Glomerular endothelial cell (primary cell): ENCODE measurements at places on chromosomes 11 and 22. TPM values are rescaled to one million over a fixed set of nuclear protein-coding genes. Genes with fewer than 3 reads are reported as not detected.

DNA sequence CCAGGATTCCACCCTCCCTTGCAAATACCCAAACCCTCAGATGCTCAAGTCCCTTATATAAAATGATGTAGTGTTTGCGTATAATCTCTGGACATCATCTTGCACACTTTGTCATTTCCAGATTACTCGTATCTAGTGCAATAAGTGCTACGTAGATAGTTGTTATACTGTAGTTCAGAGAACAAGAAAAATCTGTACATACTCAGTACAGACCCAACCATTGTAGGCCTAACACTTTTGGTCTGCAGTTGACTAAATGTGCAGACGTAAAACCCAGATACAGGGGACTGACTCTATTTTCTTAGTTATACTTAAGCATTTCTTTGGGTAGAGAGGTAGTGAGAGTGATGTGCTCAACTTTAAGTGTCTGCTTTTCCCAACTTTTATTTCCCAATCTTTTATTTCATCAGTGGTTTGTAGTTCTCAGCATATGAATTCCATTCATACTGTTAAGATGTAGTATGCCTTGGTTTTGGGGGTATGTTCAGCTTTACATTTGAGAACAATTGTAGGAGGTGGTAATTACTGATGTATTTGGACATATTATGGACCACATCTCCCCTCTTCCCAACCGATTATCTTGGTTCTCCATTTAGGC lies 43.9 kb downstream of the DDX6 start:
- DNase-seq = no peak

GRCh38 chr11:79193663-79194310 lies 247.0 kb downstream of the TENM4 start:
- DNase-seq = no peak

DNA sequence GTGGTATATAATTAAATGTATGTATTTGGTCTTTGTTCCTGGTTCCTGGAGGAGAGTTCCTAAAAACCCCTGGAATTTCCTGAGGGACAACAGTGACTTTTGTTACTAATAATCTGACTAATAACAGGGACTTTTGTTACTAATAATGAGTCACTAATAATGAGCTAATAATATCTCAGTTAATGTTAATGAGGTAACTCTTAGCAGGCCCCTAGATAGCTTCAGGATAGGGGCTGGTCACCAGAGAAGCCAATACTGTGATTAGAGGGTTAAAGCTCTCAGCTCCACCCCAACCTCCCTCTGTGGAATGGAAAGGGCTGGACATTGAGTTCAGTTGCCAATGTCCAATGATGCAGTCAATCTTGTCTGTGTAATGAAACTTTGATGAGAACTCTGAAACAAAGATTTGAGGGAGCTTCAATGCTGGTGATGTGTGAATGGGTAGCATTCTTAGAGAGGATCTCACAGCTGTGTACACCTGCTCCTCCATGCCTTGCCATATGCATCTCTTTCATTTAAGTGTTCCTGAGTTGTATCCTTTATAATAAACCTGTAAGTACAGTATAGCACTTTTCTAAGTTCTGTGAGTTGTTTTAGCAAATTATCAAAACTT lies 1431.4 kb upstream of the TENM4 start:
- no peak for DNase-seq

Gene BIRC3
- 5.6 and 7.3 TPM in 2 replicates for total RNA-seq

- DNase-seq = no peak
Observed at GRCh38 chr11:34558211-34558610, 44.6 kb upstream of the ELF5 start.

Gene MPZL2
- 9.7 and 31.9 TPM in 2 replicates for total RNA-seq

Gene PHLDA2
- 67.4 and 95.4 TPM in 2 replicates for total RNA-seq

- no peak for DNase-seq
Observed at GRCh38 chr11:111006227-111006626, 239.3 kb upstream of the POU2AF2 start.

Gene GAB4
- not detected in 2 replicates for total RNA-seq

DNA sequence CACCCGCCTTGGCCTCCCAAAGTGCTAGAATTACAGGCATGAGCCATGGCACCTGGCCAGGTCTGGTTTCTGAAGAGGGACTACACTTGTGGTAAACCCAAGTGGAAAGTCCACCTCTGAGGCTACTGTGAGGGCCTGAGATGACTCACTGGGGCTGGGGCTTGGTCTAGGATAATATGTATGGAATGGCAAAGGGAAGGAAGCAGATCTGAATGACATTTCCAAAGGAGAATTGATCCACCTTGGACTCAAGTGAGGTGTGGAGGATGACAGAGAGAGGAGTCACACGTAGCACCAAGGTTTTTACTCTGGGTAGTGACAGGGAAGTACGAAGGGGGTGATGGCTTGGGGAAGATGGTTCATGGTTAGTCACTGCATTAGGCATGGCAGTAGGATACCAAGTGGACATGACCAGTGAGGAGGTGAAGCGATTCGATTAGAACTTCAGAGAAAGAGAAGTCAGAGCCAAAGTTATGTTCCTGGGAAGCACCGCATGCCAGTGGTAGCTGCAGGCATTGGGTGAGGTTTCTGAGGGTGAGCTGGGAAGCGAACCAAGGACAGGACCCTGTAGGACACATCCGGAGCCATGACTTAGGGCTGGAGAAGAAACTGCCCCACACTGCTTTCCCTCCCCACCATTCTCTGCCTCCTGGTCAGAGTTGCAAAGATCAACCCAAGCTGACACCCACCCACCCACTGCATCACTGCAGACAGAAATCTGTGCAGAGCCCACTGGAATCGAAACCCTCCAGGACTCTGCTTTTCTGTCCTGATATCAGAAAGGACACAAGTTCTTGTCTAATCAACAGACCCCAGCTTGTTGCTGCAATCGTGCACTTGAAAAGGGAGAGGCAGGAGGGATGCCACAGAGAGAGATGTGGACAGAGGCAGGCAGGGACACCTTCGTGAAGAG lies 13.0 kb upstream of the BCL9L start:
- no peak for DNase-seq

Gene SAC3D1
- 16.8 and 17.8 TPM in 2 replicates for total RNA-seq

GRCh38 chr11:111019451-111019850 lies 226.1 kb upstream of the POU2AF2 start:
- DNase-seq = no peak

Gene KIAA1671
- 60.3 and 91.0 TPM in 2 replicates for total RNA-seq

GRCh38 chr11:2697866-2698265 lies 1.9 kb downstream of the KCNQ1OT1 start:
- DNase-seq = no peak

Gene FKBP2
- 52.4 and 52.8 TPM in 2 replicates for total RNA-seq

DNA sequence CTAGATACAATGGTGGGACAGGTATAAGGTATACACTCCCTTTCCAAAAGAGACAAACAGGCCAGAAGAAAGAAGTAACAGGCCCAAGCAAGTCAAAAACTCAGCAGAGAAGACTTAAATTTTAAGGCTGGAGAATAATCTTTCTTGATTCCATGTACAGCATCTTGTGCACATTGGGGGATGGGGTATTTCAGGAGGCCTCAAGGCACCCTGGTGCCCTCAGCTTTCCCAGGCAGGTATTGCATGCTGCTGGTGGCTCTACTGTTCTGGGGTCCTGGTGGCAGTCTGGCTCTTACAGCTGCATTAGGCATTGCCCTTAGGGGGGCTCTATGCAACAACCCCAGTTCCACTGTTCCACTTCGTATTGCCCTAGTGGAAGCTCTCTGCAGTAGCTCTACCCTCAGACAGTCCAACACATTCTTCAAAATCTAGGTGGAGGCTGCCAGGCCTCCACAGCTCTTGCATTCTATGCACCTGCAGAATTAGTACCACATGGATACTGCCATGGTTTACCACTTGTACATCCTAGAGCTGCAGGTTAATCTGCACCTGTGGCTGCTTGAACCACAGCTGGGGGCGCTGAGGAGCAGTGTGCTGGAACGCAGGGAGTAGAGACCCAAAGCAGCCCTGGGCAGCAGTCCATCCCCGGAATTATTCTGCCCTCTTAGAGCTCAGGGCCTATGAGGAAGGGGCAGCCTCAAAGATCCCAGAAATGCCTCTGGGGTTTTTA lies 4.2 kb upstream of the CTSC start:
- no peak for DNase-seq

Gene TSGA10IP
- not detected in 2 replicates for total RNA-seq

Gene OR51I1
- total RNA-seq = not detected in 2 replicates

- no peak for DNase-seq
Observed at GRCh38 chr11:115083144-115083806, 404.9 kb downstream of the NXPE2 start.

DNA sequence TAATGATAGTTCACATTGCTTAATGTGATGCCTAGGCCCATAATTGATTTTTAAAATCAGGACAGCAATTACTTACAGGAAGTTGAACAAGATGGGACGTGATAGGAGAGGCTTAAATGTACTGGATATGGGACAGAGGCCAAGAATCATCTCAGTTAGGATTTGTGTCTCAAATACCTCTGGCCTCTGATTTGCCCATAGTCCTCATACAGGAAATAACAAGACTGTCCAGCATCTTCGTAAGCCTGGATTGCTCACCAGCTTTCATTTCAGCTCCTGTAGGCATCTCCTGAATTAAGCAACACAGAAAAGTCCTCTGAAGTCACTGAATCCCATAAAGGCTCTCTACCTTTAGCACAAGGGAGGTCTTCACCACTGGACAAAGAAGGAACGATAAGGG lies at the start of gene MRGPRX3:
TSS of gene MRGPRX3 (plus strand) at position 231 of the 400 bp plus-strand sequence. CDS start 4,632 bp downstream, outside the sequence.
- no peak for DNase-seq

DNA sequence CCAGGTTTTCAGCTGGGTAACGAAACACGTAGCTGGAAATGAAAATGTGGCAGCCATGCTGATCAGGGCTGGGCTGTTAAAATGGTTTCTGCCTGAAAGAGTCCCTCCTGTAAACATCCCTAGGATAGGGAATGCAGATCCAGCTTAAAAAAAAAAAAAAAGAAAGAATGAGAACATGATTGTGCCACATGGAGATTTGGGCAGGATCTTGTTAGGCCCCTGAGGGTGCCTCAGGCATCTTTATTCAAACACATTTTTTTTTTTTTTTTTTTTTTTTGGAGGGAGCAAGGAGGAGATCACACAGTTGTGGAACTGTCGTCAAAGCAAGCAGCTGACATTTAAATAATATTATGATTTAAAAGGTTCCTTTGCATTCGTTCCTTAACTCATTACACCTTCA lies 900.3 kb downstream of the OPCML start:
- DNase-seq = no peak

Gene SCGB2A2
- not detected in 2 replicates for total RNA-seq

- DNase-seq = no peak
Observed at GRCh38 chr11:107606141-107606540, 15.2 kb downstream of the ELMOD1 start.

DNA sequence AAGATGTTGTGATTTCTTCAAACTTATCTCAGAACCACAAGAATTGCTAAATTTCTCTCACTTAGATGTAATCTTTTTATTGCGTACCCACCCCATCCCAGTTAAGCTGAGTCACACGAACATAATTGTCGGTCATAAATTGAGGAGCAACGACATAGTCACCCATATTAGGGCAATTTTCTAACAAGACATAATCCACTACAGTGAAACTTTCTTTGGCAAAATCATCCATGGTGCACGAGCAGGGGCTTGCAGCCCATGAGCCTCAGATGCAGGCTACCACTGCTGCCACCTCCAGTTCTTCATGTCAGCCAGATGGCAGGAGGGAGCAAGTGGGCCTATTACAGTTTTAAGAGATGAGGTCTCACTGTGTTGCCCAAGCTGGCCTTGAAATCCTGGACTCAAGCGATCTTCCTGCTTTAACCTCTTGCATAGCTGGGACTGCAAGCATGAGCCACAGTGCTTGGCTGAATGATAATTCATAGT lies 70.3 kb upstream of the GRK2 start:
- DNase-seq = no peak

GRCh38 chr22:47199979-47200272 lies 437.5 kb downstream of the TBC1D22A start:
- no peak for DNase-seq
